Brain microvascular endothelial cell (primary cell): ENCODE measurements at places on chromosomes 5 and 9.

- no peak for DNase-seq
These were observed 179.6 kb downstream of the LURAP1L start for GRCh38 chr9:12954441-12954840.

DNA sequence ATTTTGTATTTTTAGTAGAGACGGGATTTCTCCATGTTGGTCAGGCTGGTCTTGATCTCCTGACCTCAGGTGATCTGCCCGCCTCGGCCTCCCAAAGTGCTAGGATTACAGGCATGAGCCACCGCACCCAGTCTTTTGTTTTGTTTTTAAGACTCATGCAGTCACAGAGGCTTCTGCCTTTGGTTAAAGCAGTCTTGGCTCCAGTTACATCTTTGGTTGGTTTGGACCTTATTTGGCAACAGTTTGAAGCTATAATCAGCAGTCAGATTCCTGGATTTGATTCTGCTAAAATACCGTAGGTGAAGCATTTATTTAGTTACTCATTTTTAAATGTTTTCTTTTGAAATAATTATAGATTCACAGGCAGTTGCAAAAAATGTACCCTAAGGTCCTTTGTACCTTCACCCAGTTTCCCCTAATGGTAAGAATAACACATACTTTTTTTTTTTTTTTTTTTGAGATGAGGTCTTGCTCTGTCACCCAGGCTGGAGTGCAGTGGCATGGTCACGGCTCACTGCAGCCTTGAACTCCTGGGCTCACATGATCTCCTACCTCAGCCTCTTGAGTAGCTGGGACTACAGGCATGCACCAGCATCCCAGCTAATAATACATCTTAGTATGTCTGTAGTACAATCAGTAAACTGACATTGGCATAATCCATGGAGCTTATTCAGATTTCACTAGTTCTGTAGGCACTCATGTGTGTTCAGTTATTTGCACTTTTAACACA lies 15.7 kb downstream of the USP20 start:
- peak; percentile 21 for DNase-seq

DNA sequence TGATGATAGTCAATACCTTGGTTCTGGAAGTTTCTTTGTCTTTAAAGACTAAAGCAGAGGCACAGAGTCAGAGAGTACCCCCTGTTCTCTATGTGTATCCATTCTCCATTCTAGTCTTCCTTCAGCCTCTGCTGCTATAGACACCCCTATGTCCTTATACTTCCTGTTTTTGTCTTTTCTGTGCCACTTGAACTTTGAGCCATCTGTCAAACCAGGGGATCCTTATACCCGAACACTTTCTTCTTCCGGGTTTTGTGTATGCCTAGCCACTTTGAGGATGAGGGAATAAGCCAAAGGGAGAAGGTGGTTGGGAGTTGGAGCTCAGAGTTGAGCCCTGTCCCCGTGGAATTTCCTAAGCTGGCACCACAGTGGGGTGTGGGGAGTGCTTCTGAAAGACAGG lies 61.1 kb upstream of the IL6ST start:
- no peak for DNase-seq

DNA sequence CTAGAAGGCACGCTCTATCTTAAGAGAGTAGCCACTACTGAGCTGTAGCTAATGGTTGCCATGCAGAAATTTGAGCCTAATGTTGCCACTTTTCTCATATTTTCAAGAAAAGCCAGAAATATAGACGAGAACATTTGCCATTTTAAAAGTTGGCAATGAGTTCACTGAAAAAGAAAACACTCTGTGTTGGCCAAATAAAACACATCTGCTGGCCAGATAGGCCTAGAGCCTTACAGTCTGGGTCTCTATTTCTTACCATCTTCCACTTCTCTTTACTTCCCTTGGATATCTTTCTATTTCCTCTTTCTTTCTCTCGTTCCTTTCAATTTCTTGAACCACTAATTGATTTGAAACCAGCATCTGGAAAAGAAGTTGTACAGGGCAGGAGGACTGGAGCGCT lies 36.6 kb upstream of the VCAN start:
- no peak for DNase-seq

- no peak for DNase-seq
These were observed 135.8 kb downstream of the SNCAIP start for GRCh38 chr5:122447879-122448278.

- DNase-seq, result no peak
These were observed 33.5 kb downstream of the SEMA4D start for GRCh38 chr9:89464300-89464901.

GRCh38 chr9:87392086-87392485 lies 105.6 kb upstream of the DAPK1 start:
- DNase-seq, result no peak

GRCh38 chr5:87390576-87391199 lies 22.0 kb downstream of the CCNH start:
- DNase-seq, result no peak

DNA sequence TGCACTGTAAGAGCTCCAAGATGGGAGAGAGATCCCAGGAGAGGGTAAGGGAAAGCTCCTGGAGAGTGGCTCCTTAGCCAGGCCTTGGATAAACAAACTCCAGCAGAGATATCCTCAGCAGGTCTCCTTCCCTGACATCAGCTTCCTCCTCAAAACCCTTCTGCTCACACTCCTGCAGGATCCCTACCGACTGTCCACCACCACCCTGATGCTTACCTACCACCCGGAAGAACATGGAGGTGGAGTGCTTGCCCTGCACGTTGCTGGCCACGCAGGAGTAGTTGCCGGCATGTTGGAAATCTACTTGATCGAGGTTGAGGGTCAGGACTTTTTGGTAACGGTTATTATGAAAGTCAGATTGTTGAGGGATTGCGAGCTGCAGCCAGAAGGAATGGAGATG lies 9.3 kb downstream of the CSF1R start:
- DNase-seq, result no peak

GRCh38 chr9:110110154-110110553 lies 97.8 kb downstream of the C9orf152 start:
- no peak for DNase-seq

DNA sequence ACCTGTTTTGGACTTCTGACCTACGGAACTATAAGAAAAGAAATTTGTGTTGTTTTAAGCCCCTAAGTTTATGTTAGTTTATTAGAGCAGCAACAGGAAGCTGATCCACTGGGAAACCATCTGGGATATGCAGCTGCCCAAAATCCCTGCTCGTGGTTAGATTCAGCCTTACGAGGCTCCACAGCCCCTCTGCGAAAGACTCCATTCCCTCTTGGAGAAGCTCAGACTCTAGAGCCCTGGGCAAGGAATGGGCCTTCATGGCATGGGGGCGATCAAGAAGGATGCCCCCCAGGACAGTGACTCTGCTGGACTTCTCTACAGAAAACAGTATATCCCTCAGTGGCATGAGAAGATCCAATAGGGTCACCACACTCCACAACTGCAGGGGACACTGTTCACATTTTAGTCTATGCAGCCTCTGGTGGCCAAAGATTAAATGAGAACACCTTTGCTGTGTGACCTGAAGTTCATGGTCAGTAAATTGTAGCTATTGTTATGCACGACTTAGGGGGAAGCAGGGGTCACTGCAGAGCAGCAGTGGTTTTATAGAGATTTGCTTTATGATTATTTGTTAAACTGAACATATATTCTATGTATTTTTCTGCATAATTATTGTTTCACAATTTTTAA lies 21.1 kb downstream of the IRF1 start:
- DNase-seq, result no peak

GRCh38 chr5:54093861-54094260 lies 216.5 kb downstream of the ARL15 start:
- DNase-seq, result no peak

DNA sequence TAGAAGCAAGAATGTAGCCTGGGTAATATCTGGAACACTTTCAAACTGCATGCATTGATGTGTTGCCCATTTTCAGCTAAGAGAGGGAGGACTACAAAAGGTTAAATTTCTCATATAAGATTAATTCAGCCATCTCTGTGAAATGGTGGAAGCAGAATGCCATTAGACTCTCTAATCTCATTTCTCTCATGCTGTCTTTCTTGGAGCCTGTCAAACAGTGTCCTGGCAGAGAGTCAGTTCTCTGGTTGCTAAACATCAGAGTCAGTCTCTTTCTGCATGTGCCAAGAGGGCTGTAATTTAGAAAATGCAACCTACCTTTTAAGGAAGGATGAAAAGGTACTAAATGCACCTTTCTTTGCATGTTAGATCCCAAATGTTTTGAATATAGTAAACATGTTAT lies 910 bp upstream of the GARNL3 start:
- DNase-seq, result no peak

DNA sequence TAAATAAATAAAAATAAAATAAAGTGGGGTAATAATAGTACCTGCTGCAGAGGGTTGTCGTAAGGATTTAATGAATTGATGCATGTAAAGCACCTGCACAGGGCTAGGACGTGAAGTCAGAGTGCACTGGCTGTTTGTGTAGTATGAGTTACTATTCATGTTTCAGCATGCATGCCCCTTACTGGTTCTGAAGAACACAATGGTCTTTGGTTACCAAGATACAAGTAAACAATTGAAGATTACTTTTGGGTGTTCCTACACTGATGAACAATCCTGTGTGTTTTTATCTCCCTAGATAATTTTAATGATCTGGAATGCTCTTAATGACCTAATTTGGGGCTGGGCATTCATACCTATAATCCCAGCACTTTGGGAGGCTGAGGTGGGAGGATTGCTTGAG lies 23.2 kb upstream of the PRRC2B start:
- no peak for DNase-seq

DNA sequence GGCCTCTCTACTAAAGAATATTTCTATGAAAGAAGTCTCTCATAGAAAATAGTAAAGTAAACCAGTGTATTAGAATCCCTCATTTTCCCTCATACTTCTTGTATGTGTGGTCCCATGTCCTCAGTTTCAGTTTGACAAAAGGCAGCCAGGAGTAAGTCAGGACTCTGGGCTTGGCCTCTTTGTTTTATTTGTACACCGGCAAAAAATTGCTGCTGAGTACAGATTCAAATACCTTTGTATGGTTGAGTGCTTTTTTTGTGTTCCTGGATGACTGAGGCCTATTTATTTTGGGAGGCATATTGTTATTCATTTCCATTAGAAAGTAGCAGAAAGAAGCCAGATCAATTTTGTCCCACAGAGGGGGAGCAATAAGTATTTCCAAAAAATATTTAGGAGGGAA lies 47.3 kb upstream of the CEP78 start:
- DNase-seq, result no peak

DNA sequence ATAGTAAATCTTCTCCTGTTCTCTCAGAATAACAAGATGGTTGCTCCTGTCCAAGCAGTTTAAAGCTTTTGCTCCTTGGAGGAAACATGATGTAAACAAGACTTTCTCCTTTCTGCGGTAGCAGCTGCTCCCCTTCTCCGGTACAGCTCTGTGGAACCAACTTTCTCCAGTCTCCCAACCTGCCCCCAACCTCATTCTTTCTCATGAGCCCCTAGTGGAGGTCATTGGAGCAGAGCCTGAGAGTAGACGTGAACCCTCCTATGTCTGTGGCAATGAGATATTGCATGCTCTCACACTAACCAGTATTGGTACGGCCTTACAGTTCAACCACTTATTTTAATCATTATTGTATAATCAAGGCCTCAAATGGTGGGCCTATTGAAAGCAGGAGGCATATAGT lies 483.8 kb upstream of the CDH10 start:
- no peak for DNase-seq

DNA sequence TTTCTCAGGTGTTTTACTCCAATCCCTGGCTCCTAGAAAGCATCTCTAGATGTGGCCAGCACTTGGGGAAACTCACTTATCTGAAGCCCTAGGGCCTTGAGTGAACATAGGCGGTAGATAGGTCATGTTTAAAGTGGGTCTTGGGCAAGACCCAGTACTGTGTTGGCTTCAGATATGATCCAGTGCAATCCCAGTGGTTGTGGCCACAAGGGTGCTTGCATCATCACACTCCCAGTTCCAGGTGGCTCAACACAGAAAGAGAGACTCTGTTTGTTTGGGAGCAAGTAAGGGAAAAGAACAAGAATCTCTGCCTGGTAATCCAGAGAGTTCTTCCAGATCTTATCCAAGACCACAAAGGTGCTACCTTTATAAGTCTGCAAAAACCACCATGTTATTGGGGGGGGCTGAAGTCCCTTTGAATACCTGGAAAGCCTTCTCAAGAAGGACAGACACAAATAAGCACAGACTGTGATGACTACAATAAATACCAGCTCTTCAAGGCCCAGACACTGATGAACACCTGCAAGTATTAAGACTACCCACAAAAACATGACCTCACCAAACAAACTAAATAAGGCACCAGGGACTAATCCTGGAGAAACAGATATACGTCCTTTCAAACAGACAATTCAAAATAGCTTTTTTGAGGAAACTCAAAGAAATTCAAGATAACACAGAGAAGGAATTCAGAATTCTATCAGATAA lies 114.7 kb downstream of the LURAP1L start:
- no peak for DNase-seq

DNA sequence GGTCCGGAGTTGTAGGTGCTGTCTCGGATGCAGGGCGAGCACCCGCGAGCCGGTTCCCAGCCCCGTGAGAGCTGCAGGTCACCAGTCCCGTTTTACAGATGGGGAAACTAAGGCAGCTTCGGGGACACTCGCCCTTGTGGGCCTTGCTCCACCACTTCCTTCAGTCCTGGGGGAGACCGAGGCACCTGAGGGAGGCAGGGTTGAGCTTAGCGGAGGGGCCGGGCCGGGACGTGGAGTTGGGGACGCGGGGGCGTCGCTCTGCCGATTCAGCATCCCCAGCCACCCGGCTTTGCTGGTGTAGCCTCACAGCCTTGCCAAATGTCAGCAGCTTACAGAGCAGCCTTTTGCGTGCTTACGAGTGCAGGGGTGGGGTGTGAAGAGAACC lies 530 bp downstream of the BBLN start:
- peak; percentile 19 for DNase-seq

DNA sequence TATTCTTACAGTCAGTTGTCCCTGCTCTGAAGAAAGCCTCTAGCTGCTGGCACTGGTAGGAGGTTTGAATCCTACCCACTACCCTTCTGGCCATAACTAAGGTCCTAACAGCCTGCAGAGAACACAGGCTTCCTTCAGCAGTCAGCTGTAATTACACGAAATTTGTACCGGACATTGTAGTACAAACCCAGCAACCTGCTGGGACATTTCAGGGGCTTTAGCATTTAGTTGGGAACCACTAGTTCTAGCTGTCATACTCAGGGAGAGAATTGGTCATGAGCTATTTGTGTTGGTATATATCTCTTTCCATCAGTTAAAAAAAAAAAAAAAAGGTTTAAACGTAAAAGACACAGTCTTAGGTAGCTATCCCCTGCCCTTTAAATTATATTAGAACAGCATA lies 1070.2 kb upstream of the DMAC1 start:
- no peak for DNase-seq

DNA sequence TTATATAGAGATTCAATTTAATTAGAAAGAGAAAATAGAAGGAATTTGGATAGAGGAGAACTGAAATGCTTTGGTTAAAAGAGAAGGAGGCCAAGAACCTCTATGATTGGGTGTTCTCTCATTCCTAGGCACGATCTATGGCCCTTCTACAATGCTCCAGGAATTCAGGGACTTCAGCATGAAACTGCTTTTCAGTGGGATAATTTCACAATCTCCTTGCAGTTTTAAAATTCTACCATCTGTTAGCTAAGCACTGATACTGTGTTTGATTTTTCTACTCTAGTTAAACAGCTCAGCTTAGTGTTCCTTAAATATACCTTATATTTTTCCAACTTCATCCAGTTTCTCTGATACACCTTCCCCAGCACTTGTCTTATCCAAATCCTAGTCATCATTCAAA lies 141.9 kb downstream of the SSBP2 start:
- DNase-seq, result no peak
